ENCODE measurements at places on chromosomes 2 and 18.

DNA sequence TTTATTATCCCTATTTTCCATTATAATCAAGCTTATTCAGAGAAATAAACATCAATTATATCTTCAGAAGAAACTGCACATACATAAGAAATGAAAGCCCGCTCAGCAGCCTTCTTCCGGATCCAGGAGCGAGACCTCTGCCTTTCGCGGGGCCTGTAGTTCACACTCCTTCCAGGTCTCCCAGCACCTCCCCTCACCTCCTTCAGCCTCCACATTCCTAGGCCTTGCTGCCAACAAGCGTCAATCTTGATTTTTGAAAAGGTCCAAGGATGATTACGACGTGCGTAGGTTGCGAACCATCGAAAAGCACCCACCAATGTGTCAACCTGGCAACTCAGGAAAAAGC is 355 bp upstream of the KIDINS220 start:
- no peak for DNase-seq

DNA sequence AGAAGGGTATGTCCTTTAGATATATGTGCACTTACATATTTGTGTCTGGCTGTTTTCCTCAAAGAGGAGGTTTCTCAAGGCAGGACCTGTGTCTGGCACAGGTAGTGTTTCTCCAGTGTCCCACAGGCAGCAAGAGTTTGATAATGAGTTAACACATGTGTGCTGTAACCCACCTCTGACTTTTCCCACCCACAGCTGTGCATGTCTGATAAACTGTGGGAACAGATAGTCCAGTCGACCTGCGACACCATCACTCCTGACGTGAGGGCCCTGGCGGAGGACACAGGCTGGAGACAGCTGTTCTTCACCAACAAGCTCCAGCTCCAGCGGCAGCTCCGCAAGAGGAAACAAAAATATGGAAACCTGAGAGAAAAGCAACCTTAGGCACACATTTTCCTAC is 58.2 kb downstream of the SLC16A14 start:
- no peak for DNase-seq

DNA sequence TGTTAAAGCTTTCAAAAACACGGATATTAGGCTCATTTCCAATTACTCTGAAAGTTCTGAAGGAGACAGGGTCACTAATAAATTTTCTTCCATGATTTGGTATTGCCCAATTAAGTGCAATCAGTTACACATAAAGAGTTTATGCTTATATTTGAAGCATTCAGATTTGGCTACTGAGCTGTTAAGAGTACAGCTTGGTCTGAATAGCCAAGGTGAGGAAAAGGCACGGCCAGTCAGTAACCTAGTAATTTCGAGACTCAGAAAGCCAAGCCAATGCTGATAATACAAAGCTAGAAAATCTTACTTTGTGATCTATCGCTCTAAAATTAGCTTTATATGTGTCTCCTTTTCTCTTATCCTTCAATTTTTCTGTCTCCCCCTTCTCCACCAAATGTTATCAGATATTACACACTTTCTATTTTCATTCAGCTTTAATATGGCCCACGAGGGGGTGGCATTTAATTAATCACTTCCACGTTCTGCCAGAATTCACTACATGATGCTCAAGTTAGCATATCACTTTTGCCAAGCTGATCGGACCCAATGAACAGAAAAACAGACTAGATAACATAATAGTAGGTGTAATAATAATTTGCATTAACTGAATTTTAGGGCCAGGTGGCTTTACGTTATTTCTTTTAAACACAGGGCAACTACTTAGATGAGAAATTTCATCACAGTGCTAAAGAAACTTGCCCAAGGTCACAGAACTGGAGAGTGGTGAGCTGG is 138.4 kb downstream of the TCF4 start:
- no peak for DNase-seq

- no peak for DNase-seq
Measured at GRCh38 chr2:134581877-134582546, 136.8 kb downstream of the TMEM163 start.

DNA sequence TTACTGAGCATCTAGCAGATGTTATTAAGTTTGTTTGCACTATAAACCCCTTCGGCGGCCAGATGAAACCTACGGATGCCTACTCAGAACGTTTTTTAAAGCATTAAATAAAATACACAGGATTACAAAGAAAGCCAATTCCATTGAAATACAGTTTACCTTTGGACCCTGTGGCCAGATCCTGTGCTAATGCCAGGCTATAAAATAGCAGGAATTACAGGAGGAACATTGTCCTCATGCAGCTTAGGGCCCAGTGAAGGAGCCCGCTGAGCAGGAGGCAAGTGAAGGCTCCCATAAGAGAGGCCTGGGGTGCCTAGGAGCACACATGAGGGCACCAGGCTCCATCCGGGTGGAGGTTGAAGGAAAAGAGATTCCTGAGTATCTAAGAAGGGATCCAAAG is 310.4 kb downstream of the MTX2 start:
- no peak for DNase-seq

GRCh38 chr2:42787424-42787787 is 5.0 kb downstream of the HAAO start:
- DNase-seq, result no peak

DNA sequence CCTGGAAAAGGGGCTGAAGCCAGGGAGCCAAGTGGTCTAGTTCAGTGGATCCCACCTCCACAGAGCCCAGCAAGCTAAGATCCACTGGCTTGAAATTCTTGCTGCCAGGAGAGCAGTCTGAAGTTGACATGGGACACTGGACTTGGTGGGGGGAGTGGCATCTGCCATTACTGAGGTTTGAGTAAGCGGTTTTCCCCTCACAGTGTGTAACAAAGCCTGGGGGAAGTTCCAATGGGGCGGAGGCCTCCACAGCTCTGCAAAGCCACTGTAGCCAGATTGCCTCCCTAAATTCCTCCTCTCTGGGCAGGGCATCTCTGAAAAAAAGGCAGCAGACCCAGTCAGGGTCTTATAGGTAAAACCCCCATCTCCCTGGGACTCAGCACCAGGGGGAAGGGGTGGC is 144.4 kb downstream of the PTPRM start:
- peak; percentile 7 for DNase-seq

- DNase-seq, result peak; percentile 61
Measured at GRCh38 chr2:126720638-126721037, 64.7 kb downstream of the GYPC start.

DNA sequence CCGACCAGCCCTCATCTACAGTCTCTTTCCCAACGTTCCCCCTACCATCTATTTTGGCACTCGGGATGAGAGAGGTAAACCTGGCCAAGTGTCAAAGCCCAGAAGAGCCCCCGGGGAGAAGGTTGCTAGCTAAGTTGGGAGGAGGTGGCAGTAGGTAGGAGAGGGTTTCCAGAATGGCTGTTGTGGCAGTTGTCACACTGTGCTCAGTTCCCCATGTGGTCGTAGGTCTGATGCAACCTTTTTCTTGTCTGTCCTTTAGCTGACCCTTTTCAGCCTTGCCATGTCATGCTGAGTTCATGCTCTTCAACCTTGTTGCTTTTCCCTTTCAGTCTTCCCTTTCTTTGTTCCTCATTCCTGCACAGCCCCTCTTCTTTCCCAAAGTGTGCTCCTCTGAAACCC is 34.5 kb downstream of the TTLL4 start:
- no peak for DNase-seq

GRCh38 chr2:159046966-159047365 is 78.5 kb downstream of the TANC1 start:
- DNase-seq, result peak; percentile 55

DNA sequence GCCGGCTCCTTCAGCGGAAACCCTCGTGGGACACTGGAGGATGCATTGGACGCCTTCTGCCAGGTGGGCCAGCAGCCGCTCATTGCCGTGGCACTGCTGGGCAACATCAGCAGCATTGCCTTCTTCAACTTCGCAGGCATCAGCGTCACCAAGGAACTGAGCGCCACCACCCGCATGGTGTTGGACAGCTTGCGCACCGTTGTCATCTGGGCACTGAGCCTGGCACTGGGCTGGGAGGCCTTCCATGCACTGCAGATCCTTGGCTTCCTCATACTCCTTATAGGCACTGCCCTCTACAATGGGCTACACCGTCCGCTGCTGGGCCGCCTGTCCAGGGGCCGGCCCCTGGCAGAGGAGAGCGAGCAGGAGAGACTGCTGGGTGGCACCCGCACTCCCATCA is 7.8 kb upstream of the CENPA start:
- no peak for DNase-seq

GRCh38 chr2:102000012-102000411 is 8.3 kb downstream of the IL1R2 start:
- no peak for DNase-seq

GRCh38 chr2:82913566-82913965 is 1545.5 kb downstream of the SUCLG1 start:
- DNase-seq, result no peak

DNA sequence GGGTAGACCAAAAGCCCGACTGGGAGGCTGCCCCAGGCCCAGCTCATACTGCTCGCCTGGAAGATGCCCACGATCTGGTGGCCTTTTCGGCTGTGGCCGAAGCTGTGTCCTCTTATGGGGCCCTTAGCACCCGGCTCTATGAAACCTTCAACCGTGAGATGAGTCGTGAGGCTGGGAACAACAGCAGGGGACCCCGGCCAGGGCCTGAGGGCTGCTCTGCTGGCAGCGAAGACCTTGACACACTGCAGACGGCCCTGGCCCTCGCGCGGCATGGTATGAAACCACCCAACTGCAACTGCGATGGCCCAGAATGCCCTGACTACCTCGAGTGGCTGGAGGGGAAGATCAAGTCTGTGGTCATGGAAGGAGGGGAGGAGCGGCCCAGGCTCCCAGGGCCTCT is 61.7 kb downstream of the TET3 start:
- DNase-seq, result no peak

GRCh38 chr2:120522151-120522751 is 176.3 kb downstream of the INHBB start:
- DNase-seq, result no peak

GRCh38 chr2:143192716-143193115 is 63.5 kb downstream of the ARHGAP15 start:
- DNase-seq, result no peak

DNA sequence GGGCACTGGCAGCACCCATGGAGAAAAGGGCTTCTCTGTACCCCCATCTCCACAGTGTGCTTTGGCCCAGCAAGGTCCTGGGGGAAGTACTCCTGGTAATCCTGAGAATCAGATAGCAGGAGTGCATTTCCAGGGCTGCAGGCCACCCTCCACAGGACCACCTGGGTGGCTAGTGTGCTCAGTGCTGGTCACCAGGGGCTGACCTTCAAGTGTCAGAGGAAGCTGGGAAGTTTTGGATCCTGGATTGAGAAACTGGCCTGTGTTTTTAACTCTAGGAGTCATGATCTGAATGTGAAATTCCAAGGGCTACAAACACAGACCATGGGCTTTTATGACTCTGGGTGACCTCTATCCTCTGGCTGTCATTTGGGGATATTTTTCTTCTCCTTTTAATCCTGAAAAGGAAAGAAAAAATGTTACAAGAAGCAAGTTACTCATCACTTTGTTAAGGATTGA is 9.3 kb downstream of the RHOB start:
- DNase-seq, result no peak

DNA sequence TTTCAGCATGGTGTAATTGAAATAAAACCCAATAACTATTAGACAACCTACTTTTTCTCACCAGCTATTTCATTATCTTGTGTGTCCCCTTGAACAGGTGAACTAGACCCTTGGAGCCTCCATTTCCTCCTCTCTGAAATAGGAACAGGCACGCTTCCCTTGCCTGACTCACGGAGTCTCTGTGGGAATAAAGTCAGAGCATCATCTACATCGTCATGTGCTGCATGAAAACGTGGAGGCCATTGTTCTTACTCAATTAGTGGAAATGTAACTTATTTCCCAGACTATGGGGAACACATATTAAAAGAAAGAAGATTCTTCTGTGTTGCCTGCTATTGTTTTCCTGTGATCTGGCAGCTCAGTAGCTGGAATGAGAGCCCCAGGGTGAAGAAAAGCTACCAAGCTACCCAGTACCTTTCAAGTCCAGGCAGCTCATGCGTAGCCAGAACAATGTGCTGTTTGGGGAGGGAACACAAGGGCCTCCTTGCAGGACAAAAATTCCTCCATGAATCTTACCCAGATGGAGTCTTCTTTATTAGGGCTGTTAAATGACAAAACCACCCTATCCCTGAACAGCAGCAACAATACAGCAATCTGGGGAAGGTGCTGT is 59.8 kb downstream of the SOX11 start:
- no peak for DNase-seq

- no peak for DNase-seq
Measured at GRCh38 chr2:84126530-84126929, 332.6 kb downstream of the SUCLG1 start.

- no peak for DNase-seq
Measured at GRCh38 chr2:116142644-116143227, 1671.8 kb upstream of the DDX18 start.

GRCh38 chr2:74066491-74067203 is 81.1 kb downstream of the BOLA3 start:
- DNase-seq, result no peak

DNA sequence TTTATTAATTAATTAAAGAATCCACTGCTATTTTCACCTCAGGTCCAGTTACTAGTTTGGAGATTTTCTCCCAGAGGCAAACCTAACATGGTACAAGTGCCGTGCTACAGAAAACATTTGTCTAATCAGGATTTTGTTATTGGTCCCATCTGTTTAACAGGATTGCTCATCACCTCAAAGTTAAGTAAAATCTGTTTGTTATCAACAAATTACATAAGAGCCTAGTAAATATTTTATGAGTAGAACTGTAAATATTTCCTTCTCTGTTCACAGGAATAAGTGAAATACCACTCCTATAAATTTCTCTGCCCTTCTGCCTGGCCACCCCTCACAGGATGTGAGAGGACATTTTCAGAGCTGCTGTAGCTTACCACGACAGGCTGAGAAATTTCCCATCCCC is 200.2 kb downstream of the RAD51AP2 start:
- no peak for DNase-seq

DNA sequence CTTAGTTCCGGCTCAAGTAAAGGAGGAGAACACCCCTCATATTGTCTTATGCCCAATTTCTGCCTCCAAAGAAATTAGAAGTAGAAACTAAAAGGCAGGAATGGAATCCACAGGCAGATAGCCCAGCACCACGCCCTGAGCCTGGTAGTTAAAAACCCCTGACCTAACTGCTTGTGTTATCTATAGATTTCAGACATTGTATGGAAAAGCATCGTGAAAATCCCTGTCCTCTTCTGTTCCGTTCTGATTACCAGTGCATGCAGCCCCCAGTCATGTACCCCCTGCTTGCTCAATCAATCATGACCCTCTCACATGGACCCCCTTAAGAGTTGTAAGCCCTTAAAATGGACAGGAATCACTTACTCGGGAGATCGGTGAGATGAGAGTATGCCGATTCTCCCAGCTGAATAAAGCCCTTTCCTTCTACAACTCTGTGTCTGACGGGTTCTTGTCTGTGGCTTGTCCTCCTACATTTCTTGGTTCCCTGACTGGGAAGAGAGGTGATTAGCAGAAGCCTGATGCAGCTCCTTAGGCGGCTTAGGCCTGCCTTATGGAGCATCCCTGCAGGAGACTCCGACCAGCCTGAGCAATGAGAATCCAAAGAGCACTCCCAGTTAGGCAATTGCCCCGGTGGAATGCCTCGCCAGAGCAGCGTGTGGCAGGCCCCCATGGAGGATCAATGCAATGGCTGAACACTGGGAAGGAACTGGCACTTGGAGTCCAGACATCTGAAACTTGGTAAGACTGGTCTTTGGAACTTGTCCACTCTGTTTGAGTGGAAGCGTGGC is 362.6 kb upstream of the TCF4 start:
- no peak for DNase-seq

GRCh38 chr2:52936029-52936428 is 831.6 kb upstream of the CHAC2 start:
- no peak for DNase-seq

Measured in EL (cell line).